ENCODE measurements at places on chromosomes 1 and 21. TPM values are rescaled to one million over a fixed set of nuclear protein-coding genes. Genes with fewer than 3 reads are reported as not detected.

The ADGRB2 gene
- 0.20 TPM for total RNA-seq

The RAP1GAP gene
- 0.55 TPM for total RNA-seq

The CYP2J2 gene
- total RNA-seq: 0.94 TPM

The MPZ gene
- total RNA-seq: 4.8 TPM

The FCGR3A gene
- total RNA-seq: 1.1 TPM

The KRTAP19-1 gene
- not detected for total RNA-seq

The KCNT2 gene
- not detected for total RNA-seq

The UMODL1 gene
- total RNA-seq: 0.20 TPM

The MAP3K6 gene
- total RNA-seq: 7.4 TPM

The CHI3L1 gene
- total RNA-seq: not detected

The CREG1 gene
- total RNA-seq: 8.4 TPM

The HUNK gene
- total RNA-seq: 0.23 TPM

The AXDND1 gene
- total RNA-seq: not detected

The GNL2 gene
- total RNA-seq: 49.1 TPM

The TMPRSS2 gene
- not detected for total RNA-seq

The KCNH1 gene
- not detected for total RNA-seq

The GBP4 gene
- 81.1 TPM for total RNA-seq

The CHODL gene
- total RNA-seq: not detected

The SPOCD1 gene
- not detected for total RNA-seq

The AKR7A3 gene
- 0.53 TPM for total RNA-seq

The ALG14 gene
- 2.5 TPM for total RNA-seq

The TMEM240 gene
- 0.45 TPM for total RNA-seq

The STXBP3 gene
- 49.0 TPM for total RNA-seq

The NMNAT2 gene
- 0.05 TPM for total RNA-seq

The KCNJ15 gene
- total RNA-seq: not detected

The IARS2 gene
- total RNA-seq: 54.6 TPM

The WASF2 gene
- total RNA-seq: 139 TPM

The USH2A gene
- not detected for total RNA-seq

The TDRD10 gene
- not detected for total RNA-seq

The KCND3 gene
- total RNA-seq: not detected

The TMCC2 gene
- 1.1 TPM for total RNA-seq

Measured in activated naive CD4-positive, alpha-beta T cell treated with anti-CD3 and anti-CD28 coated beads, Interleukin-2, amount 10 ng/mL, durations not matched to agents 5 hours and 36 hours (primary cell).